ENCODE measurements at places on chromosomes 2 and 18.

DNA sequence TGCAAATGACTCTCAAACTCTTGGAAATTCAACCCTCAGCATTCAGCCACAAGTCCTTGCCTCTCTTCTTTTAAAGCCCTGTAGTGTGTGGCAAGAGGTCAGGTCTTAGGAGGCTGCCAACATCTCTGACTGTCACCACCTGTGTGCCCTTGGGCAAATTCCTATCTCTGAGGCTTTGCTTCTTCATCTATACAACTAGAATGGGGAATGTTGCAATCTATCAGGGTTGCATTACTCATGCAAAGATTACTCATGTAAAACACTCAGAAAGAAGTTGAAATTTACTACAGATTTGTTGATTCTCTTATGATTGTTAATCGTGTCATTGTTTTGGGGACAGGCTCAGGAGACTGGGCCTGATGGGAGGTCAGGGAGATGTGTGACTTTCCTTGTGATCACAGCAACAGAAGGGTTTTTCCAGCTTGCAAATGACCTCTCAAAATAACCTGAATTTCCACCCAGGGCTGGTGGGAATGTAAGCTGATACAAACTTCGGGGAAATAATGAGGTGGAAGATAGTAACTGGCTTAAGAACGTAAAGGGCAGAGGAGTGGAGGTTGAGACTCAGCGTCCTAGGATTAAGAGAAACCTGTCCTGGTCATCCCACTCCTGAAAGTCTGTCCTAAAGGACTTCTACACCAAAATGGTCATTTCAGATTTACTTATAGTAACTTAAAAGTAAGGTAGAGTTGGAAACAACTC is 32.1 kb upstream of the SIGLEC15 start:
- DNase-seq, result peak; percentile 80

GRCh38 chr2:84022810-84023431 is 436.2 kb downstream of the SUCLG1 start:
- no peak for DNase-seq

DNA sequence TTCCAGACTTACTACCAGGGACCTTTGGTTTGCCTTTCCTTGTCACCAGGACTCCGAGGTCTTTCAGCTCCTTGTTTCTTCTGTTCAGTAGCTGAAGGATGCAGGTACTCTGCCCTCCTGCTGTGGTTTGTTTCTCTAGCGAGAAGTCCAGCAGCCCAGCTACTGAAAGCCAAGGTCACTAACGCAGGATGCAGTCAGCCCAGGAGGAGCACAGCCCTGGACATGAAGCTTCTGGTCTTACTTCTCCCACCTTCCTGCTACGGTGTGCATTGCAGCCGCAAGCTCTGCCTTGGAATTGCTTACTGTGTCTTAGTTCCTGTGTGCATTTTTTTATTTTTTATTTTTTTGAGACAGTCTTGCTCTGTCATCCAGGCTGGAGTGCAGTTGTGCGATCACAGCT is 62.4 kb downstream of the DGKD start:
- DNase-seq, result no peak

DNA sequence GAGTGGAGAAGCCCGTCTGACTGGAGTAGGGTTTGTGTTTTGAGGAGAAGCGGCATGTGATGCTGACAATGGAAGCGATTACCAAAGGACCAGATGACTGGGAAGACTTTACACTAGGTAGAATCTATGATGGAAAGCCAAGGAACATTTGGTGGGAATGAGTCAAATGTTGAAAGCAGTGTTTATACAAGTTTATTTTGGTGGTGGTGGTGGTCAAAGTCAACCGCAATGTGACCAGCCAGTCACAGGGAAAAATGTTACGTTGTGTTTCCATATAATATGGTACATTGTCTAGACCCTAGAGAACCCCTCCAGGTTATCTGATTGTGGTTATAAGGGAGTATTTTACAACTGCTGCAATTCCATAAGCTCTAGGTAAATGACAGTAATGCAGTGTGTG is 216.8 kb downstream of the PID1 start:
- peak; percentile 36 for DNase-seq

GRCh38 chr2:96847586-96847985 is 3.8 kb upstream of the ANKRD23 start:
- no peak for DNase-seq

DNA sequence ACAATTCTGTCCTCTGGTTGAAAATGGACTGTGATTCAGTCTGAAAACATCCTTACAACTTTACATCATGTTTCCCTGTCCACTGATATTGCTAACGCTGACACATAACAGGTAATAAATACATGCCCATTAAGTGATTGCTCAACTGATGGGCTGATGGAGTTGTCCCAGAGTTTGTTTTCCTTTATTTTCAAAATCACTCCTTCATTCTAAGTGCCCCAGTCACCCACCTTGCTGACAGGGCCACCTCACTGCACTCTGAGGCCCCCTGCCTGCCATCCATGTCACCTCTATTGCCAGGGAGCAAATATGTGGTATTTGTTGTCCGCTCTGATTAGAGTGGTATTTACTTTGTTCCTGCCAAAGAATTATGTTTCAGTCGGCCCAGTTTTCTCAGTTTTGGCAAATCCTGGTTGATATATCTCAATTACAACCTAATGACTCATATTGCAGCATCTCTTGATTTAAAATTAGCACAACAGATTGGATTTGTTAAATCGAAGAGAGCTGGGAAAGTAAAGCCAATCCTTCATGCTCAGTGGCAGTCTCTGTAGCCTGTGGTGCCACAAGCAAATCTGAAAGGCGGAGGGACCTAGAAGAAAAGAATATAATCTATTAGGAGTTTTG is 105.1 kb downstream of the RDH14 start:
- DNase-seq, result peak; percentile 25

GRCh38 chr2:188897096-188897495 is 77.1 kb upstream of the COL3A1 start:
- no peak for DNase-seq

- no peak for DNase-seq
Measured at GRCh38 chr2:43097644-43098408, 128.6 kb downstream of the ZFP36L2 start.

DNA sequence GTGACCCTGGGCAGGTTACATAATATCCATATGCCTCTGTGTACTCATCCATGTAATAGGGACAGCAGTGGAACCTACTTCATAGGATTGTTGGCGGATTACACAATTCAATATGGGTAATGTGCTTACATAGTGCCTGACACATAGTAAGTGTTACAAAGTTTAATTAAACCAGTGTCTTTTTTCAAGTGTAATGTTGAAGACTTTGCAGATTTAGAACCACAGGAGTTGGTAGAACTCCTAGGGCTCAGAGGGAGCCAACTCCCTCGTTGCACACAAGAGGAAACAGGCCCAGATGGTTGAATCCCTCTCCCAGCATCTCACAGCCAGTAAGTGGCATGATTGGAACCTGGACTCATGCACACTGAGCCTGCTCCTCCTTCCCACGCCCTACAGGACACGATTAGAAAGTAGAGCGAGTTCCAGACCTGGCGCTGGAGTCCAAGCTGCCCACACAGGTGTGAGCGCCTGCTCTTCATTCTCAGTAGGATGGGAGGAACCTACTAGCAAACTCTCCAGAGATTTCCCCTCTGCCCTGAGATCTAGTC is 97.8 kb downstream of the VSNL1 start:
- no peak for DNase-seq

DNA sequence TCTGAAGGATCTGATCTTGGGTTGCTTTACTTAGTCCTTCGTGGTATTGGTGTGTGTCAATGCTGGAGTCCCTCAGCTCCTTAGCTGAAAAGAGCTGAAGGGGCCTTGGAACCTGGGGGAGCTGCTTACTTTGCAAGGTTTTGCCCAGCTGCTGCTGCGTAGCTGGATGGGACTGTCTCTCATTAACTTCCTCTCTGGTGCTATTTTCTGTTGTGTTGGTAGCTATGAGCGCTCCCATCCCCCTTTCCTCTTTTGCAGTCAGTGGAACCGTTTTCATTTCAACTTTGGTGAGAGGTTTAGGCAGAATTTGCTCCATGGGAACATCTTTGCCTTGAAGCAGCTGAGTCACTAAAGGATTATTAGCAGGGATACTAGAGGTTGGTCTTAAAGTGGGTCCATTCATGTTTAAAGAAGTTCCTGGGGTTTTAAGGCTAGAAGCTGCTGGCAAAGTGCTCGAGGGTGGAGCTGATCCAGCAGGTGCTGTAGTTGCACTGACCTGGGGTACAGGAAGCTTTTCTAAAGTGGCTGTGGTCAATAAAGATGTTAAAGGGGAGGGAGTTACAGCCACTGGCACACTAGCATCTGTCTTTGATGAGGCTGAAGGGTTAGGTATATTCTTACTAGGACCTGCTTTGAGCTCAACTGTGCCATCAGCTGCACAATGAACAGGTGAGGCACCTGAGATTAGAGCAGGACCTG is 69.9 kb upstream of the DTNB start:
- no peak for DNase-seq

GRCh38 chr2:216372761-216373291 is 543 bp upstream of the MARCHF4 start:
- DNase-seq, result peak; percentile 79

GRCh38 chr2:237875256-237876060 is 16.0 kb downstream of the RAMP1 start:
- DNase-seq, result no peak

- peak; percentile 92 for DNase-seq
Measured at GRCh38 chr2:205706769-205707381, 24.6 kb downstream of the NRP2 start.

GRCh38 chr18:24181806-24182205 is 42.9 kb downstream of the CABYR start:
- no peak for DNase-seq

DNA sequence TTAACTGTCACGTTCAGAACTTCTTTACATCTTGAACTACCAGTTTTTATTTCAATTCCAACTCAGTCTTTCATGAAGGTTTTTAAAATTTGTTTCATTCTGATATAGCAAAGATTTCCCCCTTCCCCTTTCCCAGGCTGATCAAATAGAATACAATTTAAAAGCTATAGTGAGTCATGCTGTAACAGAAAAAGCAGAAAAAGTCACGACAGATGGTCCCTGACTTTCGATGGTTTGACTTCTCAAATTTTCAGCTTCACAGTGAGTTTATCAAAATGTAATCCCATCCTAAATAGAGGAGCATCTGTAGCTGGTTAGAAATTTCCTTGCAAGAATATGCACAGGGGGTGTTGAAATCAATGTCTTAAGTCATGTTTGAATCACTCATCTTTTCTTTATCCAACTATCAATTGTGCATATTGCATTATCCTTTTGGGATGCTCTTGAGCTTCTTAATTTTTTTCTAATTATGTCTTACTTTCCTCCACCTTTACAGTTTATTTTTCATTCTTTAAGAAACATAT is 500.3 kb downstream of the LRP1B start:
- no peak for DNase-seq

GRCh38 chr2:100140582-100140981 is 1.8 kb downstream of the AFF3 start:
- no peak for DNase-seq

- DNase-seq, result no peak
Measured at GRCh38 chr2:47719099-47719498, 63.8 kb upstream of the MSH6 start.

DNA sequence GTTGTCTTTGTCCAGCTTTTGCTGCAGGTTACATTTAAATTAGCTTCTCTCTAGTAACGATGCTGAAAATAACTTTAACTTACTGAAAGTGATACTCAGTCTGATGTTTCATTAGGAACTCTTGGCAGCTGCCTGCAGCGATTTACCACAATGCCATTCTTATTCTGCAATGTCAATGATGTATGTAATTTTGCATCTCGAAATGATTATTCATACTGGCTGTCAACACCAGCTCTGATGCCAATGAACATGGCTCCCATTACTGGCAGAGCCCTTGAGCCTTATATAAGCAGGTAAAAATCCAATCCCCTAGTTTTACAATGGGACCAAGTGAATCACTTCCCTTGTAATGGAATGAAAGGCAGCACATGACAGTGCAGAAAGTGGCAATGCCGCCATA is 16.3 kb upstream of the MFF start:
- peak; percentile 46 for DNase-seq

DNA sequence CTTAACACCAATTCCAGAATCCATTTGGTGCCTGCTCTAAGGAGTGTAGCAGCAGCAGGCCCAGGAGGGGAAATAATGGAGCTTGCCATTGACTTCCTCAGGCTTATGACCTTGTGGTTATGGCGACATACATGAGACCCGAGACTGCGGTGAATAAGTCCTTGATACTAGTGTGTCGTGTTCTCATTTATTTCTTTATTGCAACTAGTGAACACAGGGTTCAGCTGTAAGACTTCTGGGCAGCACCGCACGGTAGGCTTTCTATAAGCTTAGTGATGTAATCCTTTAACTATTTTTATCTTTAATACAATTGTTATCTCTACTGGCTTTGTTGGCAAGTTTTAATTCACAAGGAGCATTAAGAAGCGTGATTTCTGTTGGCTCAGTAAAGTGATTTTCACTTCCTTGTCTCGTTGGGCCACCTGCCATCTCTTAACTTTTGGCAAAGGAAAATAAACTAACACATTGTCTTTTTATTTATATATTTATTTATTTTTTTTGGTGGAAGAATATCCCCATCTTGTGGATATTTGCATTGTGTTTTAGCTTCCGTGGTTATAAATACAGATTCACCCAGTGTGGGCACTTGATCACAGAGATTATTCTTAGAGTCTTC is 139.8 kb downstream of the LTBP1 start:
- DNase-seq, result no peak

- peak; percentile 72 for DNase-seq
Measured at GRCh38 chr2:209473930-209474419, 50.1 kb downstream of the MAP2 start.

DNA sequence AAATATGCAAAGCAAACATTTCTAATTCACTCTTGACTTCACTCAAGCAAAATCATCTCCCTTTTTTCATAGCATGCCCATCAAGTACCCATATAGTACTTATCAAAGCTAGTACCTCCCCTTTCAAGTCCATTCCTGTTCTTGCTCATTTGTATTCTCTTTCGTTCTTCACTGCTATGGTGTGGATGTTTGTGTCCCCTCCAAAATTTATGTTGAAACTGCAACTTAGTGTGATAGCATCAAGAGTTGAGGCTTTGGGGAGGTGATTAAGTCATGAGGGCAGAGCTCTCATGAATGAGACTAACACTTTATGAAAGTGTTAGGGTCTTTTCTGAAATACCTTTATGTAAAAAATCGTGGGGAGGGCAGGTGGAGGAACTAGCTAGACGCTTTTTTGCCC is 52.9 kb downstream of the RNU4ATAC start:
- no peak for DNase-seq

- peak; percentile 62 for DNase-seq
Measured at GRCh38 chr2:39119732-39120520, 925 bp downstream of the SOS1 start.

DNA sequence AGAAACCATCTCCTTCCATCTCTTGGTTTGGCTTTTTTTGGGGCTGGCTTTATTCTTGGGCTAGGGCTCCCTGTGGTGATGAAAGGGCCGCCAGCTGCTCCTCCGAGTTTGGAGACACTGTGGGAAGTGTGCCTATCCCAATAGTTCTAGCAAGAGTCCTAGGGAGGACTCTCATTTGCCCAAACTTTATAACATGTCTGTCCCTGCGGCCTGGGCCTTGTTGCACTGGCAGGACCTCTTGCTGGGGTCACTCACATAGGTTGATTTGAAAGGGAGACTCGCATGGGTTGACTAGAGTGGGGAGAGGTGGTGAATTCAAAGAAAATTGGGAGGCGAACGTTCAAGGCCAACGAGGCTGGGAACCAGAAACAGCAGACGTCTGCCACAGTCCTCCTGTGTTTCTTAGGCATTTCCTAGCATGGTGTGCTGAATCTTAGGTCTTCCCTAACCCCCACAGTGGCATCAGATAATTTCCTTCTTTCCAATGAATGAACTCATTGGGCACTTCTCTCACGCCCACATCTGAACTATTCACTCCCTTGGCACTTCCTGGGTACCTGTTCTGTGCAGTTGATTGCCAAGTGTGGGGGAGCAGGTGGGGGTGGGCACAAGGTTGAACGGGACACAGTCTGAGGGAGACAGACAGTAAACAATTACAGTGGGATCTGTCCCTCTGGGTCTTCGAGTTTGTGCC is 26.8 kb downstream of the NIFK start:
- no peak for DNase-seq
